ENCODE measurements at places on chromosomes 2 and 18. TPM values are rescaled to one million over a fixed set of nuclear protein-coding genes. Genes with fewer than 3 reads are reported as not detected.
A peak's percentile ranks its signal among the peaks of the same experiment; 100 is the strongest.

- no peak for DNase-seq
Measured at GRCh38 chr2:144625226-144625625, 105.3 kb upstream of the ZEB2 start.

GRCh38 chr2:105179469-105180372 lies 61.8 kb upstream of the GPR45 start:
- DNase-seq: no peak

DNA sequence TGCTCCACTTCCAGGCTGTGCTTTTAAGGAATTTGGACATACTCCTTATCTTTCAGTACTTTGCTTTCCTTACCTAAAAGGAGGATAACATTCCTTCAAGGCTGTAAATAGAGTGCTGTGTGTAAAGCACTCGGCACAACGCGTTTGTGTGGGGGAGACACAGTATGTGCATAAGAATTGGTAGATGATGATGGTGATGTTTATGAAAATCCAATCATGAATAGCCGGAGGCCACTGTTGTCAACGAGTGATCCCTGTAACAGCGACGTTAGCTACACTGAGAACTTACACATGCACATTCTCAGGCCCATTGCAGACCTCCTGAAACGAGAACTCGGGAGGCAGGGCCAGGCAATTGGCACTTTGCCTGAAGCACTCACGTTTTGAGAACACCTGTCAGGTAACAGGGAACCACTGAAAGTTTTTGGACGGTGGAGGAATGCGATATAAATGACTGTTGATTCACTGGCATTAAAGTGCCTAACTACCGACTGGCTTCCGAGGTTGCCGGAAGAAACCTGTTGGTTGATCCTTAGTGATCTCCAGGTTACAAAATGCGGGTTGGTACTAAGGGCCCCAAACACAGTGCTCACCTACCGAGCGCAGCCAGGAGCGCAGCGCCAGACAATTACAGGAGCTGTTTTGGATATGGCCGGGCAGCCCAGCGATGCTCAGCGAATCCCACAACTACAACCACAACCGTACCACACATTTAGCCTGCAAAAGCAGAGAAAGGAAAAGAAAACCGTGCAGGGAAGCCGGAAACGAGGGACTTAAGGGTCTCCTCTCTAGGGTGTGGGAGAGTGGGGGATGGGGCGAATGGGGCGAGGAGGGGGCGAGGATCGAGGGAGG lies 1.0 kb upstream of the MAP4K4 start:
- DNase-seq: peak; percentile 3

DNA sequence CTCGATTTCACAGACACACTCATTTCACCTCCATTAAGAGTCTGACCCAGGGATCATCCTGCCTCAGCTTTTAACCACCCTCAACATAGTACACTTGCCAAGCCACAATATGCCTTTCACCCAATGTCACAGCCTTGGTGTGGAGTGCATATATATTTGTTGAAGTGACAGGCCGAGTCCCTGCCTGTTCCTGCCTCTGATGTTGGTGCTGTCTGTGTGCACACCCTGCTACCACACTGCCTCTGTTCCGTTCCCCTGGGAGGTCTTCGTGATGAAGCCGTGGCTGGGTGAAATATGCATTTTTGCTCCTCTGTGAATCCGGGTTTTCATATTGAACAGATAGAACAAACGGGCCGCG lies 90.3 kb downstream of the RNF144A start:
- no peak for DNase-seq

OTX1 gene
- 3.3 TPM for total RNA-seq

CROCC2 gene
- total RNA-seq: not detected

ALLC gene
- not detected for total RNA-seq

DNA sequence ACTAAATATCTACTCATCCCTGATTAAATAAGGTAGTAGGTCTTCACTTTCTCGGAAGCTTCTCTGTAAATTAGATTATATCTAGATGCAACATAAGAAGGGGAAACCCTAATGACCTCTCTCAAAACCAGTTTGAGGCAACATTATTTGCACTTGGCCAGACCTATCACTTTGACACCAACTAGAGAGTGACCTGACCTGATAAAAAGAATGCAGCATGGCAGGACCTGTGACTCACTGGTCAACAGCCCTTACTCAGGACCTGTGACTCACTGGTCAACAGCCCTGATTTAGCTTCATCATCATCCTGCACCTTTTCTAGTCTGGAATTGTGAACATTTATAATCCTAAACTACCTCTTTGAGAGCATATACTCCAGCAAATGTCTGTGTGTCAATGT lies 1957.7 kb upstream of the CELF4 start:
- no peak for DNase-seq

HTR2B gene
- not detected for total RNA-seq

DNA sequence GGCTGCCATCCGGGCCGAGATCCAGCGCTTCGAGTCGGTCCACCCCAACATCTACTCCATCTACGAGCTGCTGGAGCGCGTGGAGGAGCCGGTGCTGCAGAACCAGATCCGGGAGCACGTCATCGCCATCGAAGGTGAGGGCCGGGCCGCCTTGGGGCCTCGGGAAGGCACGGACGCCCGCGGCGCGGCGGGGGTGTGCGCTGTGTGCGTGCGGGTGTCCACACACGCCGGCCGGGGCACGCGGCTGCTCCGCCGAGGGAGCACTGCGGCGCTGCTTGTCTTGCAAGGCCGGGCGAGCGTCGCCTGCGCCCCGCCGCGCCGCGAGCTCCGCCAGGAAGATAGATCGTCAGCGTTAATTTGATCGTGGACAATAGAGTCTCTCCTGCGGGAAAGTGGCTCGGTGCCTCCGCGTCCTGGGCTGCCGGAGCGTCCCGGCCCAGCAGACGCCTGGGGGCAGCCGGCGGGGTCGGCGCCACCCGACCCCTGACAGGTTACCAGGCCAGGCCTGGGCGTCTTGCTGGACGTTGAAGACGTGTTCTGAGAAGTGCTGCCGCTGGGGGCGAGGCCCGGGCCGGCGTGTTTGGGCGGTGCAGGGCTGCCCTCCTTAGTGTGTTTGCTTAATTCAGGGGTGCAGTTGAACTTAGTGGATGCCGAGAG lies 1.0 kb downstream of the AGAP1 start:
- DNase-seq: peak; percentile 67

CFC1 gene
- 0.31 TPM for total RNA-seq

GRCh38 chr18:12476955-12477354 lies 69.2 kb downstream of the PRELID3A start:
- no peak for DNase-seq

DNA sequence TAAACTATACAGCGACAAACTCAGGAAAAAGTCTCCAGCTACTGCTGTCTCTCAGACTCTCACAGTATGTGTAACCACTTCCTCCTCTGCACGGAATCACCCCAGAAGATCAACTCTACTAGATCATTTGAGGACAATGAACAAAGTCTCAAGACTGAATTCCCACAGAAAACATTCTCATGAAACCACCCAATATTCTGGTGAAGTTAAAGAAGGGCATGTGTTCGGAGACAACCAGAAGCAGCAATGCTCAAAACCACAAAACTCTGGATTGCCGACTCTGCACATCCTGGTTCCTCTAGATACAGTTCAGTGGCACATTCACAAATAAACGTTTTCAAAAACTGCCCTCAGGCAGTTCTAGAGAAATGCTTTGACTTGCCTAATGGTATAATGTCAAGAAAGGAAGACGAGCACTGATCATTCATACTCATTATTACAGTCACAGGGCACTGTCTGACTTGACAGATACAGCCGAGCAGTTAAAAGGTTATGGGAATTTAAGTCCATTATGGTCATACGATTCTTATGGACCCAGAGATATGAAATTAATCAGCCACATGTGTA lies 91.9 kb upstream of the STK17B start:
- no peak for DNase-seq

GRCh38 chr2:164992818-164993217 lies 37.5 kb upstream of the SLC38A11 start:
- no peak for DNase-seq

ARHGEF4 gene
- total RNA-seq: 13.3 TPM

GRCh38 chr2:222903234-222904220 lies 42.7 kb downstream of the ACSL3 start:
- no peak for DNase-seq

- no peak for DNase-seq
Measured at GRCh38 chr2:222532315-222532714, 108.0 kb downstream of the SGPP2 start.

PMAIP1 gene
- 84.1 TPM for total RNA-seq

DNA sequence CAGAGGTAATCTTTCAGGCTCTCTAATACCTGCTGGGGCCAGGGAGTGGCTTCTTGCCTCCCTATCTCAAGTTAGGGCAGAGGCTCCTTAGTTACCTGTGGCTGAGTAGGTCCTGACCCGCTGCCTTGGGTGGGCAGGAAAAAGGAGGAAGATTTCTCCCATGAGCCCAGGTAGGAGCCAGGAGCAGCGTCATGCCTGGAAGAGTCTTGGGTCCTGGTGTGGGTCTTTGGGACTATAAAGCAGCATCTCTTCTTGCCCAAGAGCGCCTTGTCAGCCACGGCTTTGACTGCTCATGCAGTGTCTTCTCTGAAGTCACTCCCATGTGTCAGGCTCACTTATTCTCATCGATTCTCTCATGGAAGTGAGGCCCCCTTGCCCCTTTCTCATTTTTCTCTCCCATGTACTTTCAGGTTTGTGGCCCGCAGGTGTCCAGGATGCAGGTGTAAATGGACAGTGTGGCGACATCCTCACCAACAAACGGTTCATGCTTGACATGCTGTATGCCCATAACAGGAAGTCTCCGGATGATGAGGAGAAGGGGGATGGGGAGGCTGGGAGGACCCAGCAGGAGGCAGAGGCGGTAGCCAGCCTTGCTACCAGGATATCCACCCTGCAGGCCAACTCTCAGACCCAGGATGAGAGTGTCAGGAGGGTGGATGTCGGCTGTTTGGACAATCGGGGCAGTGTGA lies 111.2 kb downstream of the TPGS2 start:
- DNase-seq: no peak

GRCh38 chr2:7795778-7796563 lies 878.8 kb downstream of the RNF144A start:
- no peak for DNase-seq

GRCh38 chr2:238103465-238104225 lies 3.5 kb downstream of the ESPNL start:
- peak; percentile 37 for DNase-seq

DNA sequence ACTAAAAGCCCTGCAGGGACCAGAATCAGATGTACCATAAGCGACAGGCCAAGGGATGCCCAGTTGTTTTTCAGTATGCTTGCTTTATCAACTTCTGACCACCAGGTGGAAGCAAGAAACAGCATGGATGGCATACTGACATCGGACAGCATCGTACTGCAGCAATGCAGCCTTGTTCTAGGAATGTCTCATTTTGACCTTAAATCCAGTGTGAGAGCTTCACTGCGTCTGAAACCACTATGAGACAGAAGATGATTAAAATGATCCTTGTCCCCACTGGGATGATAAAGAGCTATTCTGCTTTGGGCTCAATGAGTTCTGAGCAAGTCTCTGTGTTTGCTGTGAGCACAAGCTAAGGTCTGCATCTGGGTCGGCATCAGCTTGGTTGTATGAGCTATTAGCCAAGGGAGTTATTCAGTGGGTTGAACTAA lies 54.3 kb downstream of the CDK15 start:
- no peak for DNase-seq

PPP1R1C gene
- total RNA-seq: 5.3 TPM

DNA sequence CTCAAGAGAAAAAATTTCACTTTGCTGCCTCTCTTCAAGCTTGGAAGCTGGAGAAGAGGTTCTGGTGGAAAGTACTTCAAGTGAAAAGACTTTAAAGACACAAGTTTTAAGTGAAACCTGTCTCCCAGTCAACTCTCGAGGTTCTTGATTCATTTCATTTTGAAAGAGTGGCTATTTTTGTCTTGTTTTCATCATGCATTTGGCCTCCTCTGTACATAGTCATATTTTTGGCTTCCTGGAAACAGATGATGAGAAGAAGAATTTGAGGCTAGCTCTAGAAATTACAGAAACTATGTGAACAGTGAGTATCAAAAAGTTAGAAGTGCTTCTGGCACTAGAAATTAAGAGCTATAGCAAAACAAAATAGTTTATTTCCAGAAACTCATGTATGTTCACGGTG lies 124.8 kb downstream of the DTNA start:
- DNase-seq: no peak

SAG gene
- not detected for total RNA-seq

IL18R1 gene
- not detected for total RNA-seq

DNA sequence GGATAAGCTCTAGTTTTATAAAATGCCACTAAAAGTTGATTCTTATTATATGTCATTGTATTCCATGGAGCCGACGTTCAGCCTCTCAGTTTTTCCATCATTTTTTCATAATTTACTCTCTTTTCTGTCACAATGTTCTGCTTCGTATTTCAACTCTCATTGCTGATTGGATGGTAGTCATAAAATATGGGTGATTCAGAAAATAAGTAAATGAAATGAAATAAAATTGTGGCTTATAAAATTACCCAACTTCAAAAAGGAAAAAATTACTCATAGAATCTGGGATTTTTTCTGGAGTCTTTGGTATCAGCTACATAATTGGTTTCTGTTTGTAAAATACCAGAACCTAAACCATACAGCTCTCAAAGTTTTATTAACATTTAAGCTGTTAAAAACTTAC lies 139.7 kb upstream of the ITGA4 start:
- no peak for DNase-seq

CTLA4 gene
- not detected for total RNA-seq

- DNase-seq: no peak
Measured at GRCh38 chr18:57214976-57215375, 68.1 kb downstream of the BOD1L2 start.

FBLN7 gene
- 0.30 TPM for total RNA-seq

RGPD8 gene
- 8.2 TPM for total RNA-seq

DNA sequence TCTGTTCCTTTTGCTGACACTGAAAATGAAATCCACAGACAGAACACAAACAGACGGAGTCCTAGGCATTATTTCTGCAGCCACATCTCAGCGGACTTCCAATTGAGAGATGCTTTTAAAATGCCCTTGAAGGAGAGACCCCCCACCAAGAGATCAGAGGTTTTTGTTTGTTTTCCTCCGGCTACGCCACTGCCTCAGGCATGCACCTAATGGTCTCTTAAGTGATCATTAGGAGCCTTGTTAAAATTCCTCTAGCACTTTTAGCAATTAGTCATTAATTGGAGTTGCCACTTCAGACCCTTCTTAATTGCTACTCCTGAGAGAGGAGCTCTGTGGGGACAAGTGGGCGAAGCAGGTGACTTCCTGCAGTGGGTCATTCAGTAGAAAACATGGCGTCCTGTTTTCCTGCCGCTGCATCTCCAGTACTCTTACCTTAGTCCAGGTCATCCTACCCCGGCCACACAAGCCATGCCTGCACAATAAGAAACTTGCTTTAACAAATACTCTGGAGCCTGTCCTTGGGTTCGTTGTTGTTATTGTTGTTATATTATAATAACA lies 257.7 kb upstream of the CHAC2 start:
- DNase-seq: no peak

DNA sequence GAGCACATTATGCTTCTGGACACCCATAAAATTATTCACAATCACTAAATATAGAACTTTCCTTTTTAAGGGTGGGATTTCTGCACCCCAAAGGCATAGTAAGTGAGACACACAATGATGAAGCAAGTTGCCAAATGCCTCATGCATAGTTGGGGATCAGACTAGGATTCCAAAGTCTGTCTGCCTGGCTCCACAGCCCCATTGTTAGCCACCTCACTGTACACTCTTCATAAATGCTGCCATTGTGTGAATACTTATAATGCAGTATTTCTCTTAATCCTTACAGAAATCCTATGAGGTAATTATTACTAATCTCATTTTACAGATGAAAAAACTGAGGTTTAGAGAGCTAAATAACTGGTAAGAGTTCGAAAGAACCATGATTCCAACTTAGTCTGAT lies 738.6 kb downstream of the ERBB4 start:
- DNase-seq: no peak

AOX1 gene
- total RNA-seq: 5.6 TPM
